CD14-positive monocyte (primary cell): ENCODE measurements at places on chromosomes 3 and 15. TPM values are rescaled to one million over a fixed set of nuclear protein-coding genes. Genes with fewer than 3 reads are reported as not detected.

DNA sequence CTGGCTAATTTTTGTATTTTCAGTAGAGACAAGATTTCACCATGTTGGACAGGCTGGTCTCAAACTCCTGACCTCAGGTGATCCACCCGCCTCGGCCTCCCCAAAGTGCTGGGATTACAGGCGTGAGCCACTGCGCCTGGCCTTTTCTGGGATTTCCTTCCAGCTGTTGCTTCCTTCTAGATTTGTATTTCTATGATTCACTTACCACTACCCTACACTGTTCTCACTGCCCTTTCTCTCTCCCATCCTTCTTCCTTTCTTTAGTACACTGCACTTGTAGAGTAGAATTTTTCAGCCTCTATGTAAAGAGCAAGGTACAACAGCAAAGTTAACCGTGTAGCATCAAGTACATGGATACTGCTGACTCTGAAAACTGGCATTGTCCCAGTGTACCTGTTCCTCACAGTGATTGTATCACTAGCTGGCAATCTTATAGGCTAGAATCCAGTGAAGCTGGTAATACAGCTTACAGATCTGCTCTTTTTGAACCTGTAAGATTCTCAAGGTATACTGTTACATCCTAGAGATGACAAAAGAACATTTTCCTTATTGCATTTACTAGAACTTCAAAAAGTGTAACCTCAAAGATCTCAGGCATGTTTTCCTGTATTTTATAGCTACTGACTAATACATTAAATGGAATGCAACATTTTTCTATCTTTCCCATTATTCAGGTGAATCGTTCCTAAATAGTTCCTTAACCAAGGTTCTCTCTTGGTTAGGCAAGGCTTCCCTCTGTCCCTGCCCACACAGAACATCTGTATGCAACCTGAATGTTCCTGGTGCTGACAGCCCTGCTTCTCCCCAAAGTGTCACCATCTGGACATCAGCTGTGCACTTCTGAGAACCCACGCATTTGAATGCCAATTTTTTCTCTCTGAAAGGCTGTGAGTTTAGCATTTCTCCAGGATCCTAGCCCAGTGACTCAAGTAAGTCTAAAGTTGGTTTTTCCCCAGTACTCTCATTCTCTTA is 74.1 kb upstream of the RAP2B start:
- H3K27me3 ChIP-seq = no peaks in the 10 kb centered on the region
- H3K4me3 ChIP-seq = no peak overlapping the region
- no peaks in the 10 kb centered on the region for H3K4me1 ChIP-seq
- H3K27ac ChIP-seq = no peak overlapping the region

GRCh38 chr3:10447527-10448260 is 57.7 kb downstream of the ATP2B2 start:
- no peak for DNase-seq
- no peak overlapping the region for H3K27ac ChIP-seq
- no peaks in the 10 kb centered on the region for H3K4me1 ChIP-seq
- no peak overlapping the region for H3K4me3 ChIP-seq
- no peaks in the 10 kb centered on the region for H3K27me3 ChIP-seq
- no peaks in the 10 kb centered on the region for H3K36me3 ChIP-seq

DNA sequence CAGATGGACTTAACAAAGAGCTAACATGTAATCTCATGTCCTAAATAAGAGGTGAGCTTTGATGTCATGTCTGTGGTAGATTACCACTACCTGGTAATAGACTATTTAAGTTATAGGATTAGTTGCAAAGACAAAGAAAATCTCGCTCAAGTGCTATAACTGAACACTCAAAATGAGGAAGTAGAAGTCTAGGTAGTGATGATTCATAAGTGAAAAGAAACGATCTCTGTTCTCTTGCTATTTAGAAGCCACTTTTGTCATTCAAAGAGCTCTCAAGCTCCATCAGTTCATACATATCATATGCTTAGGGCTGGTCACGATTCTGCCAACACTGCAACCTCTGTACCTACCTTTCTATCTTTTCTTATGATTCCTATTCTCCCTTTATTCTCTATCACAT is 110.9 kb downstream of the EDEM1 start:
- H3K36me3 ChIP-seq = no peaks in the 10 kb centered on the region
- H3K27ac ChIP-seq = no peak overlapping the region
- no peak overlapping the region for H3K4me3 ChIP-seq

GRCh38 chr15:101504866-101505609 is 15.5 kb upstream of the PCSK6 start:
- no peaks in the 10 kb centered on the region for H3K36me3 ChIP-seq
- H3K27me3 ChIP-seq = peaks cover 34% of the 10 kb centered on the region
- no peak for DNase-seq

DNA sequence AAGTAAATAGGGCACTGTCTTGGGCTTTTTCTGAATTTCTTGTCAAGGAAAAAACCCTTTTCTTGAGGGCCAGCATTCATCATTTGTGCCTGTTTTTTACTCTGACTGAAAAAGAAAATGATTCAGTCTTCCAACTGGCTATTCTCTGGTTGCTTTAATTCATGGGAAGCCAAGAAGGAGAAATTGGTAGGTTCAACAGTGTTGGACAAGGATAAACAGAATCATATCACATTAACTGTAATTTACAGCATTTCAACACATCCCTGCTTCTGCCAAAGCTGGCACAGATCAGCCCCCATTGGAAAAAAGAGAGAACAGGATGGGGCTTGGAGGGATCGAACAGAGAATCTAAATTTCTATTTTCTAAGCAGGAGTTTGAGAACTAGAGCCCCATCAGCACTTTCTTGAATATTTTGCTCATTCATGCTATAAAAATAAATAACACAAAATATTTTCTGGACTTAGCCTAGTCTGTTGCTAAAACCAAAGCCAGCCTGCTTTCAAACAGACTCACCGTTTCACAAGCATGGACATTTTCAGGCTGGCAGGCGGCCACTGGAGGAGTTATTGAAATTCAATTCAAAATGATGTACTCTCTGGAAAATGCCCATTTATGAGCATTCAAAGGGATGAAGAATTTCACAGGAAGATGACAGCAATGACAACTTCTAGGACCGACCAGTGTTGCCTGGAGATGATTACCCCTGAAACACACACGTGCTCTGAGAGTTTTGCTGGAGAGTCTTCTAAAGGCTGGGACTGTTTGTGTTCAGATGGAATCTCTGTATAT is 181.2 kb downstream of the WNT5A start:
- no peaks in the 10 kb centered on the region for H3K4me1 ChIP-seq
- no peak overlapping the region for H3K4me3 ChIP-seq
- DNase-seq = no peak
- no peak overlapping the region for H3K27ac ChIP-seq

DNA sequence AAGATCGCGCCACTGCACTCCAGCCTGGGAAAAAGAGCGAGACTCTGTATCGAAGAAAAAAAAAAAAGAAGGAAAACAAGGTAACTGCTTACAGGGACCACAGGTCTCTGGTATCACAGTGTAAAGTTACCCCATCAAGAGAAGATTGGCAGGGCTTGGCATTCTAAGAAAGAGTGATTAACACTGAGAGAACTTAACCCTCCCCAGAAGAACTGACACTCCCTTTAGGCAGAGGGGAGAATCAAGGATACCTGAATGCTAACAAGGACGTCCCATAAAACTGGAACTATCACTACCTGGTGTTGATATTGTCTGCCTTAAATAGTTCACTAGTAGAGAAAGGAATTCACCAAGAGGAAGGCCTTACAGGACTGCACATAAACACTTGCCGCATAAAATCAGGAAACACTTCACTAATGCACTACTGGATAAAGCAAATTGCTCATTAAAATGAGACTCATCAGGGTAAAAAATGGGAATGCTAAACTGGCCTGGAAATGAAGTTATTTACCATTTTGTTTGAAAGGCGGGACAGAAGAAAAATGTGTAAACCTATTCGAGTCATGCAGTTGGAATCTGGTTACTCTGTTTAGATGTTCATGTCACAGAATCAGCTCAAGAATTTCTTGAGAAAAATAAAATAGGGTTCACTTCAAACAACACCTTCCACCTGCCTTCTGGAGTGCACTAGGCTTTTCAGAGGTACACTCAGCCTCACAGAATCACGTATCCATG is 121.6 kb downstream of the FOXP1 start:
- no peaks in the 10 kb centered on the region for H3K27me3 ChIP-seq
- DNase-seq = no peak
- no peak overlapping the region for H3K27ac ChIP-seq

DNA sequence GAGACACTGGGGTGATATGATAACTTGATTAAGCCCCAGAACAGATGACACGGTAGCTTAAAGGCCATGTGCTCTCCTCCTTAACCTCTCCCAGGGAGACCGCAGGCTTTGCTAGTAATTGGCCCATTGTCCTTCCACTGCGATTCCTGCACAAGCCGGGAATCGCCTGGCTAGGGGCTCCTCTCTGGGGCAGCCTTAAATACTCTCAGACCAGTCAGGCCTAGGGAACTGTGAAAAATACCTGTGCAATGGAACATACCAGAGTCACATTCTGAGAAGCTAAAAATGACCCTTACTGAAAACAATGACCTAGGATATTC is 56.3 kb downstream of the CPN2 start:
- no peaks in the 10 kb centered on the region for H3K4me1 ChIP-seq
- H3K27ac ChIP-seq = no peak overlapping the region
- DNase-seq = no peak
- peaks cover 20% of the 10 kb centered on the region for H3K27me3 ChIP-seq

- H3K4me3 ChIP-seq = no peak overlapping the region
- DNase-seq = no peak
- H3K36me3 ChIP-seq = no peaks in the 10 kb centered on the region
Observed at GRCh38 chr15:46518381-46518780, 883.6 kb downstream of the SQOR start.

RGMA gene
- 0.08 TPM for polyA plus RNA-seq

SH2D7 gene
- polyA plus RNA-seq = not detected in 2 replicates

KLHL40 gene
- not detected for polyA plus RNA-seq

MUC4 gene
- not detected for polyA plus RNA-seq
